DMS153 (cell line): ENCODE measurements at places on chromosomes 13 and 19.

GRCh38 chr13:47351798-47352197 is 454.9 kb upstream of the HTR2A start:
- DNase-seq = no peak

DNA sequence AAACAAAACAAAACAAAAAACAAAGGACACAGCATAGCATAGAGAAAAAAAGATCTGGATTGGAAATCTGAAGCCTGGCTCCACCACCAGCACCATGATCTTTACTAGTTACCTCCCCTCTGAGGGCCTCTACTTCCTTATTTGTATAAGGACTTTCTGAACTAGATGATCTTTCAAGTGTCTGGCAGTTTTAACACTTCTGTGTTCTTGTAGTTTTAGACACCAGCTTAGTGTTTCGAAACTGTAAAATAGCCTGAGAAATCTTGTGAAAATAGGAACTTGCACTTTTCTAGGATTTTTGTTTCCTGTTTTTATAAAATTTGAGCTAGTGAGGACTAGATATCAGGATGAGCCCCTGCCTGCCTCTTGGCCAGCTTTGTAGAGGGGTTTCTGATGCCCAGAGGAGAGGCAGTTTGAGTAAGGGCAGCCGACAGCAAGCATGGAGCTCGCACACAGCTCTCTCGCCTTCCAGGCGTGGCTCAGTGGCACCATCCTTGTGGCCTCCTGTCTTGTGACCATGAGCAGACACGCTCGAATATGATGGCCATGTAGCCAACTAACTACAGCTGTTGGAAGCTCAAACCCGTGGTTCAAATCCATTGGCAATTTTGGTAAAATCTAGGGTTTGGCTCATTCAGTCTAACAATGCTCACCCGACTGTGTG is 319.0 kb downstream of the KCNRG start:
- DNase-seq = no peak

DNA sequence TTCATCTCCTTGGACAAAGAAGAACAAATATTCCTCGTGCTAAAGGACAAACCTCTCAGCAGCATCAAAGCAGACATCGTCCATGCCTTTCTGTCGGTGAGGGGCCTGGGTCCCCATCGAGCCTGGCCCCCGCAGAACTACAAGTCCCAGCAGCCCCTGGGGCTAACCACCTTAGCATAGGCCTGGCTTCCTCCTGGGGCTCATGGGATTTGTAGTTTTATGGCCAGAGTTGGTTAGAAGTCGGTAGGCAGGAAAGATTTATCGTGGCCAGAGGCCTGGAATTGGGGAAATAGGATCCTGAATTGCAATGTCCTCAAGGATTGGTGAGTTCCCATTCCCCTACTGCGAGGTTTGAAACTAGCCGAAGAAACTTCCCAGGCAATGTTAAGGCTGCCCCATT is 19.6 kb downstream of the TMEM150B start:
- no peak for DNase-seq

DNA sequence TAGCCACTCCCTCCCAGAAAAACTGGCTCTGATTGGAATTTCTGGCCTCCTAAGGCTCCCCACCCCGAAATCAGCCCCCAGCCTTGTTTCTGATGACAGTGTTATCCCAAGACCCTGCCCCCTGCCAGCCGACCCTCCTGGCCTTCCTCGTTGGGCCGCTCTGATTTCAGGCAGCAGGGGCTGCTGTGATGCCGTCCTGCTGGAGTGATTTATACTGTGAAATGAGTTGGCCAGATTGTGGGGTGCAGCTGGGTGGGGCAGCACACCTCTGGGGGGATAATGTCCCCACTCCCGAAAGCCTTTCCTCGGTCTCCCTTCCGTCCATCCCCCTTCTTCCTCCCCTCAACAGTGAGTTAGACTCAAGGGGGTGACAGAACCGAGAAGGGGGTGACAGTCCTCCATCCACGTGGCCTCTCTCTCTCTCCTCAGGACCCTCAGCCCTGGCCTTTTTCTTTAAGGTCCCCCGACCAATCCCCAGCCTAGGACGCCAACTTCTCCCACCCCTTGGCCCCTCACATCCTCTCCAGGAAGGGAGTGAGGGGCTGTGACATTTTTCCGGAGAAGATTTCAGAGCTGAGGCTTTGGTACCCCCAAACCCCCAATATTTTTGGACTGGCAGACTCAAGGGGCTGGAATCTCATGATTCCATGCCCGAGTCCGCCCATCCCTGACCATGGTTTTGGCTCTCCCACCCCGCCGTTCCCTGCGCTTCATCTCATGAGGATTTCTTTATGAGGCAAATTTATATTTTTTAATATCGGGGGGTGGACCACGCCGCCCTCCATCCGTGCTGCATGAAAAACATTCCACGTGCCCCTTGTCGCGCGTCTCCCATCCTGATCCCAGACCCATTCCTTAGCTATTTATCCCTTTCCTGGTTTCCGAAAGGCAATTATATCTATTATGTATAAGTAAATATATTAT is 6.1 kb downstream of the FOSB start:
- no peak for DNase-seq

GRCh38 chr13:53015971-53016370 is 12.6 kb upstream of the OLFM4 start:
- DNase-seq = no peak
